ENCODE measurements at places on chromosomes 7 and 10.

GRCh38 chr10:46514431-46514861, 42.0 kb downstream of the GPRIN2 start:
- DNase-seq, result no peak

DNA sequence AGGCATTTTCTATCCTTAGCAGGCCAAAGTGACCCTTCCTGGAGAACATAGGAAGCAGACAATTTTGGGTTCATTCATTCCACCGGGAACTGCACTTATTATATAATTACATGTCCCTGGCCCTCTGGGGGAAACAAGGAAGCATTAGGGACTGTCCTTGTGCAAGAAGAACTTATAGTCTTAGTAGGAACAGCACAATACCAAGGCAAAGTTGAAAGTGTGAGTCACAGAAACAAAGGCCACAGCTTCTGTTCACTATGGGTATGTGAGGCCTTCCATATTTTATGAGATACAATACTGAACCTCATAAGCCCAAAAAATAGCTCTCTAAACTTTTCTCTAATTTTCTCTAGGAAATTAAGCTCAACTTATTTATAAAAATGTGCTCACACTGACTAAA, 18.4 kb upstream of the AKR1B10 start:
- DNase-seq, result no peak

DNA sequence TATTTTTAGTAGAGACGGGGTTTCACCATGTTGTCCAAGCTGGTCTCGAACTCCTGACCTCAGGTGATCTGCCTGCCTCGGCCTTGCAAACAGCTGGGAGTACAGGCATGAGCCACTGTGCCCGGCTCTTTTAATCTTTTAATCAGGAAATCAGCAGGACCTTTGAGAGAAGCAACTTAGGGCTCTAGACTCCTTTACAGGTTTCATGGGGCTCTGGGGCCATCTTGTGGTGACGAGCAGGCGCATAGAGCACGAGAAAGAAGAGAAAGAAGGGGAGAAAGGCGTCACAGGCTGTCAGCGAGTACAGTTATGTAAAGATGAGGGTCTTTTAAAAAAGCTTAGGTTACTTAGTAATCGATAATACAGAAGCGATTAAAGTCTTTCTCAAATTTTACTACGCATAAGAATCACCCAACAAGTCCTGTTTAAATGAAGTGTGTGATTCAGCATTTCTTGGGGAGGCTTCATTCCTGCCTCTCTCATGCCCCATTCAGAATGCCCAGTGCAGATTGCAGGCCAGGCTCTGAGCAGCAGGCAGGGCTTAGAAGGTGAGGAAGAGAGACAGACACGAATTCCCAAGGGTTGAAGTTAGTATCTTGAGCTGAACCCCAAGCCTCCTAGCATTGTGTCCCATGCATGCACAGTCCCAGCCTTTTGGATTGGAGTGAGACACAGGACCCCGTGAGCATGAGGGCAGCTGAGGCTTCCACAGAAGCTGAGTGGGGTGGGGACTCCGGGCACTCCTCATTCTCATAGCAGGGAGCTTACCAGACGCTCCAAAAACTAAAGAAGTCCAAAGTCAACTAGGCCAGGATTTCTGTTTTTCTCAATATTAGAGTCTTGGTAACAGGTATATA, 23.6 kb upstream of the PFKP start:
- no peak for DNase-seq

GRCh38 chr7:30348083-30348560, 63.7 kb downstream of the ZNRF2 start:
- DNase-seq, result no peak

- DNase-seq, result no peak
Measured at GRCh38 chr7:112905950-112906349, 115.8 kb upstream of the TMEM168 start.

DNA sequence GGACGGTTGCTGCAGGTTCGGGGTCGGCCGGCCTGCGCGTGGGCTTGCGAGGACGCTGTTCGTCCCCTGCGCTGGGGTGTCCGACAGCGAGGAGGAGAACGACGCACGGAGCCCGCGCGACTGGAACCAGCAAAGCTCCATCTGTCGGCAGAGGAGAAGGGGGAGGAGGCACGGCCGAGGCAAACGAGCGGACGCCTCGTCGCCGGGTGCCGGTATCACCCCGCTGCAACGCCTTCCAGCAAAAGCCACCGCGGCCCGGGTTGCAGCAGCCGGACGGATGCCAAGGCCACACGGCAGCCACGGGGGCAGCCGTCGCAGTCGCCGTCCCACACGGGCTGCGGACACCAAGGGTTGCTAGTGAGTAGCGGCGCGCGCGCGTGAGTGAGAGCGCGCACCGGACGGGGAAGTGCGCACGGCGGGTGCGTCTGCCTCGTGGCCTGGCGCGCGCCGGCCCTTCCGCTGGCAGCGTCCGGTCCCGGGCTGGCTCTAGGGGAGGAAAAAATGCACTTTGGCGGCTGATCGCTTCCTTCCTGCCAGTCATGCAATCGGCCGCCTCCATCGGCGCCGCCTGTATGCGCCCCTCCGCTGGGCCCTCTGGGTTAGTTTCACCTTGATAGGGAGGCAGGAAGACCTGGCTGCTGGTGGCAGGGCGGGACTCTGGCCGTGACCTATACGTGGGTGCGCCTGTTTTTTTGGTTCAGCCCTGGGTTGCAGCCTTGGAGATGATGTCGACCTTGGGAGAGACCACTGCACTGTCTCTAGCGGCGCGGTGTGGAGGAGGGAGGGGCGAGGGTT, 434 bp downstream of the STAMBPL1 start:
- peak; percentile 29 for DNase-seq

GRCh38 chr10:24453404-24453830, 244.5 kb downstream of the KIAA1217 start:
- DNase-seq, result no peak

- no peak for DNase-seq
Measured at GRCh38 chr7:12759151-12759550, 71.7 kb downstream of the ARL4A start.

DNA sequence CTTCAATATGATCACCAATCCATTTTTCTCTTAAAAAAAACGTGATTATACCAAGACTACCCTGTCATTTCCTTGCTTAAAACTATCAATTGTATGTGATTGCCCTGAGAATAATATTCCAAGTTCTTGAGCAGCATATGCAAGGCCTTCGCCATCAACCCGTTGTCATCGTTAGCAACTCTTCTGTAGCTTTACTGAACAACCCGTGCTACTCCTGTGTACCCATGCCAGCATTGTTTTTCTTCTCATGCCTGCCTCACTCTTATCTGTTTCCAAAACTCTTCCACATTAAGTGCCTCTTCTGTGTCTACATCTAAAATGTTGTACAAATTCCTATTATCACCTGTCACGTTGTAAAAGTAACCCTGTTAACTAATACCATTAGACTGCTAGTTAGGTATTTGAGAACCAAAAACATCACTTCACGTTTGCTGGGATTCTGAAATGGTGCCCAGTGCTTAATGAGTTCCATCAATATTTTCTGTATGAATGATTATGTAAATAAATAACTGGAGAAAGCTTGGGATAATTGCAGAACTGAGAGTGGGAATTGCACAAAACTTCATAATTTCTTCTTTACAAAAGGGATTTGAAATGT, 10.5 kb downstream of the CAV2 start:
- no peak for DNase-seq

DNA sequence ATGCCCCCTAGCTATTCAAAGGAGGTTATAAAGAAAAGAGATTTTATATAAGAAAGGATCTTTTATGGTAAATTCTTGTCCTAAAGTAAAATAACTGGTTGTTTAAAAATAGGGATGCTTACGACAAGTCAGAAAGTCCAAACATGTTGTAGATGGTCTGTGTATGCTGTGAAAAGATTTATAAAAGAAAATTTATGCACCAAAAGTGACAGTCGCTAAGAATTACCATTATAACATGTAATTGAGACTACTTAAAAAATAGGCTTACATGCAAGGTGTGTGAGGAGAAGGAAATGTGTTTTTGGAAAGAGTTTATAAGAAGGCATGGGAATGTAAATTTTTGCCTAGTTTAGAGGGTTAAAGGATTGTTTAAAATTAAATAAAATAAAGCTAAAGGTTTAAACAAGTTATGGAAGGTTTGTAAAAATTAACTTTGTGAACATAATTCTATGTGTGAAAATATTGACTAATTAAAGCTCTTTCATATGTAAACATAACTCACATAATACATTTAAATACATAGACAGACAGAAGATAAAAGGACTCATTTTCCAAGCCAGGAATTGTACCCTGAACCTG, 118.5 kb downstream of the LYZL1 start:
- no peak for DNase-seq

GRCh38 chr10:30000802-30001571, 58.4 kb downstream of the JCAD start:
- DNase-seq, result no peak

DNA sequence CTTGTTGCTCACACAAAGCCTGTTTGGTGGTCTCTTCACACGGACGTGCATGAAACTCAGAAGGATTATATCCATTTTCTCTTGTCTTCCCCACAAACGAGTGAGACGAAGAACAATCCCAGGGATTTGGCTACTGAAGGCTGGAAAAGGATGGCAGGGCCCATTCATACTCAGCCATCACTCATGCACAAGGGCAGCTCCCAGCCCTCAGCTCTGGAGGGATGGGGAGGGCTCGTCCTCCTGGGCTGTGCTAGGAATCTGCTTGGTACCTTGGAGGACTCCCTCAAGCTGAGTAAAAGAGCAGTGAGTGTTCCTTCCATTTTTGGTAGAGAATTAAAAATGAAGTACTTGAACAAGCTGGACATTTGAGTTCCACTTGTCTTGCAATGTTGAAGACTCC, 33.2 kb upstream of the RAB18 start:
- no peak for DNase-seq

GRCh38 chr10:96747734-96748550, 27.6 kb upstream of the PIK3AP1 start:
- DNase-seq, result no peak

DNA sequence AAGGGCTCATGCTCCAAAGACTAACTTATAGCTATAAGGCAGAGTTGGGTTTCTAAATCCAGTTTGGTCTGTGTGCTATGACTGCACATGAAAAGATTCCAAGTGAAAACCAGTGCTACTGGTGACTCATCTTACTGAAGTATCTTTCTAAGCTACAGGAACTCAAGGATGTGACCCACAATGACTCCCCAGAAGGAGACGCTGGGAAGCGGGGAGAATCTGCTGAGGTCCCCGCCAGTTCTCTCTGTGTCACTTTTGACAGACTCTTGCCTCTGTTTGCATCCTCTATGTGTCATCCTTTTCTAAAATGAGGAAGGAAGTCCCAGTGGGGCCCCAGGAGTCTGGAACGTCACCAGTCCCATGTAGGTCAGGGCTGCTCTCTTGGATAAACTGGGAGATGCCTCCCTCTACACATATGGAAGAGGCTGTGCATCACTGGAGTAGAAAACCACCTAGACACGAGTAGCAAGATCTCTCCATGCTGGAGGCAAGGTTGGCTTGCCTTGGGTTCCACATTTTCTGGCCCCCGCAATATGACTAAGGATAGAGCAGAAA, 28.8 kb upstream of the GPR26 start:
- no peak for DNase-seq

GRCh38 chr10:128530301-128530700, 404.1 kb upstream of the MKI67 start:
- DNase-seq, result no peak

GRCh38 chr7:25913598-25914224, 238.3 kb upstream of the NFE2L3 start:
- DNase-seq, result no peak

- no peak for DNase-seq
Measured at GRCh38 chr7:4712281-4713182, 30.4 kb downstream of the FOXK1 start.

- DNase-seq, result no peak
Measured at GRCh38 chr7:14048889-14049288, 59.4 kb upstream of the ETV1 start.
